SK-N-DZ (cell line): ENCODE measurements at places on chromosomes 12 and 14.

DNA sequence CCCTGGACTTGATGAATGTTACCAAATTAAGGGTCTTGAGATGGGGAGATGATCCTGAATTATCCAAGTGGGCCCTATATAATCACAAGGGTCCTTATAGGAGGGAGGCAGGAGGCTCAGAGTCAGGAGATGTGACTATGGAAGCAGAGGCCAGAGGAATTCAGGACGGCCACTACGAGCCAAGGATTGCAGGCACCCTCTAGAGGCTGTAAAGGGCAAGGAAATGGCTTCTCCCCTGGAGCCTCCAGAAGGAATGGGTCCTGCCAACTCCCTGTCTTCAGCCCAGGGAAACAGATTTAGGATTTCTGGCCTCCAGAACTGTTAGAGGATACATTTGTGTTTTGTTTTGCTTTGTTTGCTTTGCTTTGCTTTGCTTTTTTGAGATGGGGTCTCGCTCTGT, 8.8 kb downstream of the BDKRB1 start:
- no peak for DNase-seq

- DNase-seq: no peak
Observed at GRCh38 chr12:10554756-10555481, 49.2 kb downstream of the EIF2S3B start.

DNA sequence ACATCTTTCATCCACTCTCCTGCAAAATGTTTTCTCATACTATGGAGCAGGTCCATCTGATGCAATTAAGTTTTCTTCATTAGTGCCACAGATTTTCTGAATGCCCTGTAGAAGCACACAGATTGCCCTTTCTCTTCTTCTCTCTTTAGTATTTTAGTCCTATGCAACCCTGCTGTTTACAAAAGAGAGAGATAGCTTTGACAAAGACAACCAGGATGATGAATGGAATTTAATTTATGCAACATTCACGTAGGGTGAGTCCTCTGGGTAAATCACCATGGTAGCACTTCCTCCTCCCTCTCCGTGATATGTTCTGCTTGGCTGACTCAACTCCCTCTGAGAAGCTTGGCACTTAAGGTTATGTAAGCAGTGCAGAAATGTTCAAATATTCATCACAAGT, 400.9 kb upstream of the PDE3A start:
- DNase-seq: no peak

GRCh38 chr12:24546084-24546483, 402.8 kb downstream of the BCAT1 start:
- no peak for DNase-seq

DNA sequence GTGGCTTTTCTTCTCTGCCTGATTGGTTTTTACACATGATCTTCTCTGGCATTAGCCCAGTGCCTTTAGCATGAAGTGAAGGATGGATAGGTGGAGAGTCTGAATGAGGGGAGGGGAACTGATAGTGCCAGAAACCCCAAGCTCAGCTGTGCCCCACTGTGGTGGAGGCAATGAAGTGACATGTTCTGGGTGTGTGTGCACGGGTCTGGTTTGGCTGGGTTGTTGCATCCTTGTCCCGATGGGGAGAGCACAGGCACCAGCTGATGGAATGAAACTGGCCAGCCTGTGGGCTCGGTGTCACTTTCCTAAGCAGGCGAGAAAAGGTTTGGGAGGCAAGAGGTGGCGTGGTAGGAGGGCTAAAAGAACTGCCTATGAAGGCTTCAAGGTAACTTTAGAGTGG, 65.3 kb downstream of the CACNA1C start:
- DNase-seq: no peak
